T follicular helper cell (primary cell): ENCODE measurements at places on chromosomes 7 and 10.

- no peak for DNase-seq
Observed at GRCh38 chr10:64286533-64286932, 765.3 kb downstream of the REEP3 start.

DNA sequence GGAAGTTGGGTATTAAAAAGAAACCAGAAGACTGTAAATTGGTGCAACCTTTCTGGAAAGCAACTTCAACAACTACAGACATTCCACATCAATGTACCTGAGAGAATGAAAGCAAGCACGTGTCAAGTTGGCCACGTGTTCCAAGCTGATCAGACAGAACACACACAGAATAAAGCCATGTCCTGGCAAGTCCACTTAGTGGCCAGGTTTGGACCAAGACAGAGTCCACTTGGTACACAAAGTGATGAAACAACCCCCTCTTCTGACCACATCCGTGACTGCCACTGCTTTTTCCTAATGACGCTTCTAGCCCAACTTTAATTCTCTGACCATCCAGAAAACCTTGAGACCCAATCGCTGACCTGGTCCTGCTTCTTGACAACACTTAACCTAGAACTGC lies 109.4 kb downstream of the ABLIM1 start:
- no peak for DNase-seq

- DNase-seq: no peak
Observed at GRCh38 chr7:17355050-17355449, 56.6 kb downstream of the AHR start.

DNA sequence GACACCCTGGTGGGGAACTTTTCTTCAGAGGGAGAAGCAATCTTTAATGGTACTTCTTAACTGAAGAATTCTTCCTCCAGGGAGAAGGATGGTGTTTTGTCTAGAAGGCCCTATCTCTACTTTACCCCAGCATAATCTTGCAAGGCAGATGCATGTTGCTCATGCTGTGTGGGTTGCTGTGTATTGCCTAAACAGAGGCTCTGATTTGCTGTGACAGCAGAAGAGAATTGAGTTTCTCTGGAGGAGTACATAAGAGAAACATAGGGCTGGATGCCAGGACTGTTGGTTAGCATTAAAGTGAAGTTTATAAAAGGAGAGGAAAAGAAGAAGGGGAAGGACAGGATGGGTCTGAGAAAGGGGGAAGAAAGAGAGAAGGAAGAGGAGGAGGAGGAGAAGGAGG lies 248.1 kb upstream of the HPS1 start:
- DNase-seq: no peak

- DNase-seq: no peak
Observed at GRCh38 chr7:157087646-157088045, 51.1 kb upstream of the UBE3C start.

GRCh38 chr10:132884691-132885271 lies 57.6 kb downstream of the CFAP46 start:
- DNase-seq: no peak

DNA sequence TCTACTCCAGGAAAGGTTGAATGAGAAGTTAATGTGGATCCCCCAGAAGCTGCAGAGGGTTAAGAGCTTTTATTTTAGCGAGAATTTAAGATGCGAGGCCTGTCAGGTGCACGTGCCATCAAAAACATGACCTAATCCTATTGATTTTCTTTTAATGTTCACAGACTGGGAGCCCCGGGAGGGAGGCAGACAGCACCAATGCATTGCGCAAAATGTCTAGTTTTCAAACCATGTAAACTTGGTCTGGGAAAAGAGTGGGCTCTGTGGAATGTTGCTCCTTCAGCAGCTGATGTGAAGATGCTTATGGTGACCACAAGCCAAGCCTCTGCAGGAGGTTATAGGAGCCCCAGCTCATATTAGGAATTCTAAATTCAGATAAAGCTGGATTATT lies 172.0 kb upstream of the ITGB1 start:
- DNase-seq: no peak

- DNase-seq: no peak
Observed at GRCh38 chr10:73647211-73647874, 6.1 kb upstream of the MYOZ1 start.

- DNase-seq: no peak
Observed at GRCh38 chr7:151271699-151272355, 23.3 kb upstream of the SMARCD3 start.

- DNase-seq: no peak
Observed at GRCh38 chr7:108090791-108091460, 39.2 kb downstream of the LAMB4 start.

- no peak for DNase-seq
Observed at GRCh38 chr10:130479926-130480325, 343.7 kb downstream of the GLRX3 start.

GRCh38 chr10:85594239-85594638 lies 772.4 kb downstream of the GRID1 start:
- no peak for DNase-seq

- DNase-seq: no peak
Observed at GRCh38 chr7:90749774-90750173, 153.7 kb downstream of the CDK14 start.

- no peak for DNase-seq
Observed at GRCh38 chr7:155769701-155770100, 42.6 kb downstream of the SHH start.

DNA sequence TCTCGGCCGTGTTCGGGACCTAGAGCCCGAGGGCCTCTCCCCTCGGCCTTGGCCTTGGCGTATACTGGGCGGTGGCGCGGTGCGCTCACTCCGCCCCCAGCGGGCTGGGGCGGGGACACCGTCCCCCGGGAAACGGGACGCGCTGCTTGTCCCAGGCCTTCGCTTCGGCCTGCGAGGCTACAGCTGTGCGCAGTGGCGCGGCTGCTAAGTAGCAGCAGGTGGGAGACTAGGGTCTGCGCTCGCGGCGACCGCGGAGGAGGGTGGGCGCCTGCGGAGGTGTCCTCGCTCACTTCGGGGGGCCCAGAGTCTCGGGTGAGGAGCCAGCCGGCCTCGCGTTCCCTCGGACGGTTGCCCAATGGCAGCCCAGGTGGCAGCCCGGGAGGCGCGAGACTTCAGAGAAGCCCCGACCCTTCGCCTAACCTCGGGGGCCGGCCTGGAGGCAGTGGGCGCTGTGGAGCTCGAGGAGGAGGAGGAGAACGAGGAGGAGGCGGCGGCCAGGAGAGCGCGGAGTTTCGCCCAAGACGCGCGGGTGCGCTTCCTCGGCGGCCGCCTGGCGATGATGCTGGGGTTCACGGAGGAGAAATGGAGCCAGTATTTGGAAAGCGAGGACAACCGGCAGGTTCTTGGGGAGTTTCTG lies at the start of gene DNAH11:
Gene DNAH11, plus strand, starts transcription at position 149 of the 637 bp plus-strand sequence. Its CDS starts 207 bp downstream, at position 356.
- no peak for DNase-seq

DNA sequence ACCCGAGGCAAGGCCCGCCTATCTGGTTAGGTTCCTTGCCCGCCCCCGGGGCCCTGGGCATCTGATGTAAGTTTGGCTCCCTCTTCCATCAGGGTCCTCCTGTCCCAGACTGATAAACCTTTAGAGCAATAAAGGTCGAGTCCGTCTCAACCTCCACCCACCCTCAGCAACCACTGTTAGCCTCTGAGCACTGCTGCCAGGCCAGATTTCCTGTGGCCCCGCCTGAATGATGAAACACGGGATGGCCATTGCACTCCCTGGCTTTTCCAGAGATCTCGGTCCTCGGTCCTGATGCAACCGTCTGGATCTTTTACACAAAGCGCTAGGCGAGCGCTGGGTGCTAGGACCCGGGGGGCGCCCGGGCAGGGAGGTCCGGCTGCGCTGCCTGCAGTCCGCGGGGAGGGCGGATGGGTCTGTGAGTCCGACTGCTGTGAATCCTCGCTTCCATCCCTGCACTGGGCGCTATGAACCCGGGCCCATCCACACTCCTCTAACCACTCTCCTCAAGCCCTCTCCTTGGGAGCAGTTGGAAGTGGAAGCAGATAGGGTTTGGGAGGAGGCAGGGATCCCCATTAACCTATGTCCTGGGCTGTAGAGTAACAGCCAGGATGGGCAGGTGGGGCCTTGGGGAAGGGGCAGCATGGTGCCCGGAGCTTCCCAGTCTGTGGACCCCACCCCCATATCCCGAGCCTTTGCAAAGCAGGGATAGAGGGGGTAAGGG lies 875 bp upstream of the DDIT4 start:
- no peak for DNase-seq

GRCh38 chr10:36491926-36492325 lies 633.5 kb upstream of the ANKRD30A start:
- no peak for DNase-seq

- DNase-seq: no peak
Observed at GRCh38 chr10:114070710-114071109, 27.0 kb downstream of the ADRB1 start.

DNA sequence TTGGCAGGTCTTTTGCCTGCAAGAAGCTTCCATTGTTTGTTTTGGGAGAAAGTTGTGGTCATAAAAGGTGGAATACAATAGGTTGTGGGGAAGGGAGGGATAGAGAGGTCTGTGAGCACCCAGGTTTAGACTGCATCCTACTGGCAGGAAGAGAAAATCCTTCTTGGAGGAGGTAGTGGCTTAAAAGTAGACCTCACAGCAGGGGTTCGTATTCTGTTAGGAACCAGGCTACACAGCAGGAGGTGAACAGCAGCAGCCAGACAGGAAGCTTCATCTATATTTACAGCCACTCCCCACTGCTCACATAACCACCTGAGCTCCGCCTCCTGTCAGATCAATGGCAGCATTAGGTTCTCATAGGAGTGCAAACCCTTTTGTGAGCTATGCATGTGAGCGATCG lies 245.3 kb downstream of the NSUN6 start:
- DNase-seq: no peak

- no peak for DNase-seq
Observed at GRCh38 chr10:68876246-68877138, 24.6 kb upstream of the DDX50 start.

DNA sequence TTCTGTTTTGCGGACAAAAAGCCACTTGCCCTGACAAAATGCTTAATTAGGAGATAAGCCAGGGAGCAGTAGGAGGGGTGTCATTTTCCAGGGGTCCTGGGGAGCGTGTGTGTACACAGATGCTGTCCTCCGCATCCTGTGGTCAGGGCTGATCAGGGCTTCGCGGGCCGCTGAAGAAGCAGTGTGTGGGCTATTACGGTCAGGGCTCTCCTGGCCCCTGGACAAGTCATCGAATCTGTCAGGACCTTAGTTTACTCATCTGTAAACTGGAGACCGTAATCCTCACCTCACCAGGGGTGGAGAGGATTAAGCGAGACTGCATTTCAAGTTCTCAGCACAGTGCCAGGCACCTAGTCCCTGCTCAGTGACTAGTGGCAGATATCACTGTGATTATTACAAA lies 26.0 kb upstream of the MXI1 start:
- no peak for DNase-seq

GRCh38 chr10:48442090-48442808 lies 135.8 kb downstream of the MAPK8 start:
- DNase-seq: no peak

- DNase-seq: no peak
Observed at GRCh38 chr10:94251098-94251497, 111.6 kb downstream of the NOC3L start.

DNA sequence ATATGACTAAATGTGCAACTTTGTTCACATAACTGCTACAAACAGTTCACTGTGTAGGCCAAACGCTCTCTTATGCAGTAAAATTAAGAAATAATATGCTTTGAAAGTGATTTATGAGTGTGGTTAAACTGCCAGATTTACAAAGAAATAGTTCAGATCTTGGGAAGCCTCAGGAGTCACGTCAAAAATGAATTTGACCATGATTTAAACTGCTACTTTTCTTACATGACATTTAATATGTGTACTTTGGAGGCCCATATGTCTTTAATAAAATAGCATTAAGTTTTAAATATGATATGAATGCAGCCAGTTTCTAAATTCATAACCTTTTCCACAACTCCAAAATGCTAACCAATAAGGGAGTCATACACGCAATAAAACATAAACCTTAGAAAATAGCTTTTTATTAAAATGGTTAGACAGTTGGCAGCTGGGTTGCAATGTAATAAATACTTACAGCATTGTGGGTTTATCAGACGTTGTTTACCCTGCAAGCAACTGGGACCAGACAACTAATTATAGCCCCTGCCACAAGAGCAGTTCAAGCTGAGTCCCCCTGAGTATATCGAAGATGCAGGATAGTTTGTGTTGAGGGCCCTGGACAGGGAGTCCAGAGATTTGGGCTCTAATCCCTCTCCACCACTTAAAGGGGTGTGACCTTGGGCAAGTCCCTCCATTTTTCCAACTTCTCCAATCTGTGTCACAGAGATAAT lies 640.4 kb downstream of the LRMDA start:
- no peak for DNase-seq

- DNase-seq: no peak
Observed at GRCh38 chr7:84025332-84025927, 169.2 kb downstream of the SEMA3A start.

GRCh38 chr7:2761131-2761624 lies 73.2 kb downstream of the AMZ1 start:
- no peak for DNase-seq

DNA sequence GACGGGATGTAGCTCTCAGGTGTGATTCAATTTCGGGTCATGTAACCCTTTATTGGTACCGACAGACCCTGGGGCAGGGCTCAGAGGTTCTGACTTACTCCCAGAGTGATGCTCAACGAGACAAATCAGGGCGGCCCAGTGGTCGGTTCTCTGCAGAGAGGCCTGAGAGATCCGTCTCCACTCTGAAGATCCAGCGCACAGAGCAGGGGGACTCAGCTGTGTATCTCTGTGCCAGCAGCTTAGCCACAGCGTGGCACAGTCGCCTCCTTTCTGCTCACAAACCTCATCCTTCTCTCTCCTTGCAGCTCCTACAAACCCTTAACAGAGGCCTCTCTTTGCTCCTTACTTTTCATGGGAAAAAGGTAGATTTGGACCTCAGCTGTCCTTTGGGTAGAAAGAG lies 197.5 kb upstream of the PRSS58 start:
- no peak for DNase-seq

DNA sequence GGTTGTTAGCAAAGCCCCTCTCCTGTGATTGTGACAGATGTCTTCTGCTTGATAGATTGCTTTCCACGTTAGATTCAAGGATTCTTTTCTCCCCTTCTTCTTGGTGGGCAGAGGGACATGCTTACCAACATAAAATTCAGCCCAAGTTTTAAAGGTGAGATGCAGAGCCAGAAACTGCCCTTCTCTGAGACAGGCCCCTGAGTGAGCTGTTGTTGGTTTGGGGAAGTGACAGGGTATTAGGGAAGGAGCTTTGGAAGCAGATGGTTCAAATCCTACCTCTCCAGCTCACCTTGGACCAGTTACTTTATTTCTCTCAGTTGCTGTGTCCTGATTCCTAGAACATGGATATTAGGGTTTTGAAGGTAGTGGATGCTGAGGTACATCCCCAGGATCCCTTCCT lies 53.0 kb downstream of the SORCS3 start:
- DNase-seq: no peak

- DNase-seq: no peak
Observed at GRCh38 chr7:28328146-28328545, 84.2 kb upstream of the CREB5 start.

- no peak for DNase-seq
Observed at GRCh38 chr10:11210211-11210922, 192.7 kb downstream of the CELF2 start.

GRCh38 chr10:73635781-73636180 lies 5.5 kb downstream of the MYOZ1 start:
- no peak for DNase-seq

- DNase-seq: no peak
Observed at GRCh38 chr7:13057462-13058200, 370.2 kb downstream of the ARL4A start.
